ENCODE measurements at places on chromosomes 12 and 14.

GRCh38 chr12:1502379-1502720 is 92.0 kb downstream of the FBXL14 start:
- no peak for DNase-seq

DNA sequence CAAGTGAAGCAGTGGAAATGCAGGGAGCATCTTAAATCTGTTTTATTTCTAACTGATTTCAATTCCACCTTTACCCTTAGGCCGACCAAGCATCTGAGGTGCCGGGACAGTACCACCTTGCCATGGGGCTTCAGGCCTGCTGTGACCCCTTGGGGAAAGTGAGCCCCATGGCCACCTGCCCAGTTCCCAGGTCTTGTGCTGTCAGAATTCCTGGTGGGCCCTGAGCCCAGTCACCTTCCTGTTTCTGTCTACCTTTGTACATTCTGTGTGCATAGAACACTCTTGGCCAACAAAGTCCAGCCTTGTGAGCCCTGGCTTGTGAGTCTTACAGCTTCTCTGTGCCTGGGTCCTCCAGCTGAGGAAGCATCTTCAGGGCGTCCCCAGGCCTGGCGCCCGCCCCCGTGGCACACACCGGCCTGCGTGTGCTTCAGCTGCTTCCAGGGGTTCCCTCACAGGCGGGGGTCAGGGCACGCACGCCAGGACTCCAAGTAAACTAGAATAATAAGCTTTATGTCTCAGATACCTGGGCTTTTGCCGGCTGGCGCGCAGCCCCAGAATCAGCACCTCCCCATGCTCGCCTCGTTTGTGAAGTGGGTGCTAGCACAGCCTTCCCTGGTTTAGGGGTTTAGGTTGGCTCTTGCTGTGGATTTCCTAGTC is 10.3 kb downstream of the ZFYVE21 start:
- no peak for DNase-seq

DNA sequence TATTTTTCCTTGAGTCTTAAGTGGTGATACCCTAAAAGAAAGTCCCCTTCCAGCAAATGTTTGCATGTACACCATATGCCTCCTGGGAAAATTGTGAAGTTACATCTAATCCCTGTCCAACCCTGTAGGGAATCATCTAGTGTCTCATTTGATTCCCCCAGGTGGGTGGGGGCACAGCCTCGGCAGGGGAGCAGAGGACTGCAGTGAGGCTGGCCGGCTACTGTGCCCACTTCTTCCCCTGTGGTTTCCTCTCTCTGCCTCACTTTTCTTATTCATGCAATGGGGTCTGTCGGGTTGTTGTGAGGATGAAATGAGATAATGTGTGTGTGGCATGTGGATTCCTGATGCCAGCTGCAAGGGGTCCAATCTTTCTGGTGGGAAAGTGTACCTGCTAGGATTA is 6.0 kb downstream of the PAPLN start:
- no peak for DNase-seq

DNA sequence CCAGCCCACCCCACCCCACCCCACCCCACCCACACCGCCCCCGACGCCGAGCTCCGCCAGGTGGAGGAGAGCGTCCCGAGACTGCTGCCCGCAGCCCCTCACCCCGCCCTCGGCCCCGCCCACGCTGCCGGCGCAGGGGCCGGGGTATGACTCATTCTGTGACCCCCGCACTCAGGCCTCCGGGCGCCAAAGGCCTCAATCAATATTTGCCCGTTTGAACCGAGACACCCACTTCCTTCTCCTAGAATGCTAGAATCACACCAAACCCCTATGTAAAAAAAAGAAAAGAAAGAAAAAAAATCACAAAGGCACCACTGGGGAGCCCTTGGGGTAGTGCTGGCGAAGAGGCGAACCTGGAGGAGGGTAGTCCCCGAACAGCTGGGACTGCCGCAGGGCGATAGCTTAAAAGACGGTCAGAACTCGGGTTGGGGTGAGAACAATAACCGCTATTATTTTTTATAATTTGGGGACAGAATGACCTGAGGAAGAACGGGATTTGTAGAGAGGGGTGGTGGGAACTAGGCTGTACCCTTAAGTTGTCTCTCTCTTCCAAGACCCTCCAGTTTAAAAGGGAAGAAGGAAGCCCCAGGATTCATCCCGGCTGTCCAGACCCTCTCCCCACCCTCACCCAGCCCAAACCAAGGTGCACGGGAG is 894 bp downstream of the KRT8 start:
- no peak for DNase-seq

DNA sequence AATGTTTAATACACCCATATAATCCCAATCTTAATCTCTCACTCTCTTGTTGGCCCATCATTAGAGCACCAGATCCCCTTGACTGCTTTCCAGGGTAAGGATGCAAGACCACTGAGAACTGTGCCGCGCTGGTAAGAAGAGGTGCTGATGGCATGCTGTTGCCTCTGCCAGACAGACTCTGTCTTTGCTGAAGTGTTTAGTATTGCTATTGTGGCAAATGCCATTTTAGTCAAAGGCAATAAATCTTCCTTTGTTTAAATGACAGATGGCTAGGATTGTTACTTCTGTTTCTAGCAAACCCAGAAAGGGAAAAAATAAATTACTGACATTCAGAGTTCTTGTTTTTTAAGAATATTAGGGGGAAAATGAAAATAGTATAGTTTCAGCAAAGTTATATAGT is 152.3 kb downstream of the MON2 start:
- no peak for DNase-seq

- no peak for DNase-seq
These were observed 74.2 kb upstream of the NAP1L1 start for GRCh38 chr12:76158518-76159321.

DNA sequence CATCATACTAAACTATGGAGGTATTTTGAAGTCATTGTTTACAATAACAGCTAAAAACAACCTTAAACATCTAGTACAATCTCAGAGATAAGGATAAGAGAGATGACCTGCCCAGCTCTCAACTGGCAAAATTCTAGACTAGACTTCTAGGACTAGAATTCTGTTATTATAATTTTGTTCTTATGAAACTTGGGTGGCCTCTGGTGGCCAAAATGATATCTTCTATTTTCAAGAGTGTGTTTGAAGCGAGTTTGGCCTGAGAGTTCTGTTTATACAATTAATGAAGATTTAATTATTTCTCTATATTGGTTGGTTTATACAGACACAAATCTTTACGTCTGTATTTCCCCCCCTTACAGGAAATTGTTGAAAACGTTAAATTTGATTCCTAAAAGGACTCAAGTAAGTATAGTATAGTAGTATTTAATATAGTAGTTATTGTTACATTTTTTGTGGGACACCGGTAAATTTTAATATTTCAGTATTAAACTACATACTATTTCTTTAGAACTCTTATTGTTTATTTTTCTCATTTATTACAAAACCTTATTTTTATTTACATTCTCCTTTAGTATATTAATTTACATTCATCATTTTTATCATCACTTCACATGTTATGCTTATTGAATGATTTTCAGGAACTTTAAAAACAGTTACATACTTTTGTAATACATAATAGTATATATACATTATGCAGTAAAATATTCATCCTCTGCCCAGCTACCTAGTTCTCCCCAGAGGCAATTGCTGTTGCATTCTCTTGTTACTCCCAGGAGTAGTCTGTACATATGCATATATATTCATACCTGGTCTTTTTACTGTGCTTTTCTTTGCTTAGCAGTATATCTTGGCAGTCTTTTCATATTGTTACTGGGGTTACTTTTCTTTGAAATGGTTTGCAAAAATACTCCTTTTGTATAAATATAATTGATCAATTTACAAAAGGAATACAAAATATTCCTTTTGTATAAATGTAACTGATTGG is 6.6 kb downstream of the PPHLN1 start:
- DNase-seq: no peak

DNA sequence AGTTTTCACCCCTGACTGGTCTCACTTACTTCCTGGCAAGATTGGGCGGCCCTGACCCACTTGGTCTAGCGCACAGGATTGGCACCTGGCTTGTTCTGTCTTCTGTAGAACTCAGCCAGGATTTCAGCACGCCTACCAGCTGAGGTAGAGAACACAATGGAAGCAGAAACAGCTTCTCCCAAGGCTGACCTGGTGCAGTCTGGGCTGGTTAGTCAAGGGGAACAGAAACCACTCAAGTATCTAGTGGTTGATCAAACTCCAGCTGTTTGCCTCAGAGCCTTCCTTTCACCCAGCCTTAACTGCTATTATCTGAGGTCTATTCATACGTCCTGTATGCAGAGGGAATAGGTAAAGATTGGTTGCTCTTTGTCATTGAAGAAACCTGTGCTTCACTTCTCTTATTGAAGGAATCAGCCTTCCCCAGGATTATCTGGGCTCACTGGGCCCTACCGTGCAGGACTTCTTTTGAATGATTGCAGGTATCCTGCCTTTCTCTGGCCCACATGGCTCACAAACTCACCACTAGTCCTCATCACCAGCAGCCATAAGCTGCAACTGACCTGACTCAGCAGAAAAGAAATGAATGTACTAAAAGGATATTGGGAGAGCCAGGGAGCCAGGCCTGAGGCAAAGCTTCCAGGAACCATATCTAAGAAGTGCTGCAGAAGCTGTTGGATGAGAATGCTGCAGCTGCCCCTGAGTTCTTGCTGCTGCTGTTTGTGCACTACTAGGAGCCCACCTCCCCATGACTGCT is 2.5 kb upstream of the PLEKHD1 start:
- no peak for DNase-seq

- no peak for DNase-seq
These were observed 81.8 kb downstream of the NOS1 start for GRCh38 chr12:117279606-117280005.

- DNase-seq: no peak
These were observed 41.7 kb upstream of the DDX11 start for GRCh38 chr12:31031951-31032335.

GRCh38 chr12:82440885-82441284 is 82.6 kb downstream of the METTL25 start:
- DNase-seq: no peak

DNA sequence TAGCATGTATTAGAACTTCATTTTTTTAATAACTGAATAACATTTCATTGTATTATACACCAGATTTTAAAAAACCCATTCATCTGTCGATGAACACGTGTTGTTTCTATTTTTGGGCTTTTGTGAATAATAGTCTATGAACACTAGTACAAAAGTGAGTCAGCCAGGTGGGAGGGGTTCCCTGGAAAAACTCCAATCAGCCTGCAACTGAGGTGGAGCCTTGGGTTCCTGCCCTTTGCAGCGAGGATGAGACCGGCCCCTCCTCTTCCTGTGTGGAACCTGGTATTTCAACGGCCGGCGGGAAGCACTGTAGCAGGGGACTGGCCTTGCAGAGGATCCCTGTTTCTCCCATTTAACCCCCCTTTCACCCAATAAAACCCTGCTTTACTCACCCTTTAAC is 56.1 kb downstream of the LMNTD1 start:
- no peak for DNase-seq

DNA sequence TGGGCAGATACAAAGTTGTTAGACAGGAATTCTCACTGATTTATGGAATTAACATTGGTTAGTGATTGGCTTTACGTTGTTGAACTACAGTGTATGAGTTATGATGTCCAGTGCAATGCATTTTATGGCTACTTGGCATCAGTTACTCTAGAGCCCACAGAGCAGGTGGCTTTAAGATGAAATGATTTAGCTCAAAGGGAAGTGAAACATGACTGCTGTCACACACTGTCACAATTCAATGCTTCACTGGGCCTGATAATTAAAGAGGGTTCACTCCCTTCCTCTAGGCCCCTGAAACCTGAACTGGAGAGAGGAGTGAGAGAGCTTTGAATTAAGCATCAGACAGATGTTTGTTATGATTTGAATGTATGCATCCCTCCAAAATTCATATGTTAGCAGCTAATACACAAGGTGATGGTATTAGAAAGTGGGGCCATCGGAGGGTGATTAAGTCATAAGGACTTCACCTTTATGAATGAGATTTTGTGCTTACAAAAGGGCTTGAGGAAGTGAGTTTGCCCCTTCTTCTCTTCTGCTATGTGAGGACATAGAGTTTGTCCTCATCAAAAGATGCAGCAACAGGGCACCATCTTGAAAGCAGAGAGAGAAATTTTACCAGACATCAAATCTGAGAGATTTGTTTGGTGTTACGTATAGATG is 175.8 kb upstream of the GRIN2B start:
- DNase-seq: no peak

DNA sequence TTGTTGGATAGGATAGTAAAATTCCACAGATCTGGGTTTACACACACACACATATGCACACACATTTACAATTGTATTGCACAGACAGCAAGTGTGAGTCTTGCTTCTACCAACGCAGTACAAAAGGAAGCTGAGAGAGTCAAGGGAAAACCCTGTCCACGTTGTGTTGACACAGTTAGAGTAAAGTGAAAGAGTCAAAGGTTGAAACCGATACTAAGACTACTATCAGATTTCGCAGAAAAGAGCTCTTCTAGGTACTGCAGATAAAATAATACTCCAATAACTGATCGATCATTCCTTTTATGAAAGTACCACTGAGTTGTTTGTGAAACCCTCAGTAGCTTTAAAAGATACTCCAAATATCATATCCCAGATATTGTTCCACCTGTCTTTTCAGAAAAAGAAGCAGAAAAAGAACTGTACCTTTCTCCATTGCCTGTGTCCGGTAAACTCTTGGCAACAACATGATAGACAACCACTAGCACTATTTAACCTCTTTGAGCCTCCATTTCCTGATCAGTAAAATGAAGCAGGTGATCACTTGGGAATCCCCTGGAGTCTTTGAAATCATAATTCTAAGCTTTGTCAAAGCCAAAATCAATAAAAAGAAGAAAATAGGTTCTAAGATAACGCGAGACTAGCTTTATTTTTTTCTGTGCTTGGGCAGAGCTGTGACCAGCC is 224.6 kb upstream of the FOXN3 start:
- DNase-seq: no peak

DNA sequence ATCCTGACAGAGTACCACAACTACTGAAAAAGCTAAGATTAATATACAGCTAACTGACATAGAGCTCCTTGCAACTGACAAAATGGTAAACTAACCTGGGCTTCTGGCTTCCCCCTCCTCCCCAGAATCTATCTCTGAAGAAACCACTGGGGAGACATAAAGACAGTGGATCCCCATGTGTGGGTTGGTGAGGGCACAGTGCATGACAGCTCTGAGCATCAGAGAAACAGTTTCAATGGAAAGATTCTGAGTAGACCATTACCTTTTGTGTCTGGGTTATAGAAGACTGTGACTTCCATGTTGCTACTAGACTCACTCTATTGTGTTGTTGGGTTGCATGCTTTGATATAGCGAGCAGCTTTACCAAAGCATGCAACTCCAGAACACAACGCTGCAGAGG is 247.4 kb downstream of the EFCAB11 start:
- DNase-seq: no peak

DNA sequence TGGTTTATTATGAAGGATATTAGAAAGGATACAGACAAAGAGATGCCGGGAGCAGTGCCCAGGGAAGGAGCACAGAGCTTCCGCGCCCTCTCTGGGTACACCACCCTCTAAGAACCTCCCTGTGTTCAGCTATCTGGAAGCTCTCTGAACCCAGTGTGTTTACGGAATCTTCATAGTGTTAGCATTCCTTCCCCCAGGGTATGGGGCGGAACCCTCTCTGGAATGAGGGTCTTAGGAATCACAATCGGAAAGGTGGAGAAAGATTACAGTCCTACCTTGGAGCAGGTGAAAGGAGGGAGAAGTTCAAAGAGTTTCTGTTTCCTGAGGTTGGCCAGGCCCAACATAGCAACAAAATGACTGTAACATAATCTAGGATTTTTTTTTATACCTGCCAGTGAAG is 6.8 kb upstream of the NUDT4 start:
- DNase-seq: no peak

- no peak for DNase-seq
These were observed 36.9 kb upstream of the PRKAB1 start for GRCh38 chr12:119630962-119631550.
